ENCODE measurements at places on chromosomes 4 and X. TPM values are rescaled to one million over a fixed set of nuclear protein-coding genes. Genes with fewer than 3 reads are reported as not detected.

DNA sequence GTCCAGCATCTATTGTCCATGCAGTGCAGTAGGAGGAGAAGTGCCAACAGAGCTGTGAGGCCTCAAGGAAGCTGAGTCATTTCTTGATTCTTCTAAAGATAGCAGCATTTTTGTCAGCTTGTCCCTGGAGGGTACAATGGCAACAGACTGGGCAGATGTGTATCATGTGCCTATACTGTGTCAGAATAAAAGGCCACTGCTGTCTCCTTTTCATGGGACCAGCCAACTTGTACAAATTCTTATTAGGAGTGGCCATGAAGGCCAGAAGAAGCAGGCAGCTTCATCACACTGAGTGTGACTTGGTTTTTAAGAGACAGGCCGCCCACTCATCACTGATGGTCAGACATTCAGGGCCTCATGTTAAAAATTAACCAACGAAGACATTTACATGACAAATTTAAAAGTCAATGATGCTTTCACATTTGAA lies 185.0 kb upstream of the FAM241A start:
- no peak overlapping the region for H3K4me3 ChIP-seq
- H3K27ac ChIP-seq = no peak overlapping the region
- DNase-seq = no peak
- no peaks in the 10 kb centered on the region for H3K36me3 ChIP-seq

DNA sequence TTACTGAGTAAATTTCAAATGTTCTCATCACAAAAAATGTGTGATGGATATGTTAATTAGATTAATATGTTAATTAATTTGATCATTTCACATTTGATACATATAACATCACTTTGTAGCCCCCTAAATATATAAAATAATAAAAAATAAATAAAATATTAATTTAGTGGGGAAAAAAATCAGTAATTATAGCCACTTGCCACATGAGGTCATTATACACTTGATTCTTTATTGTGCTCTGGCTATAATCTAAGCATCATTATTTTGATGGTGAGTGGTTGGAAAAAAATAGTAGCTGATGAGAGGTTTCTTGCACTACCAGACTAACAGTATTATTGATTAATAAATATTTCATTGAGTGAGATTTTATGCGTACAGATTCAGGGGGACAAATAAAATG lies 57.4 kb downstream of the DCK start:
- no peaks in the 10 kb centered on the region for H3K27me3 ChIP-seq
- H3K4me3 ChIP-seq = no peak overlapping the region
- H3K4me1 ChIP-seq = no peaks in the 10 kb centered on the region
- H3K36me3 ChIP-seq = no peaks in the 10 kb centered on the region
- H3K27ac ChIP-seq = no peak overlapping the region
- DNase-seq = no peak

- peaks cover 31% of the 10 kb centered on the region for H3K27me3 ChIP-seq
- no peak for DNase-seq
- no peak overlapping the region for H3K4me3 ChIP-seq
Observed at GRCh38 chrX:13239272-13239671, 80.6 kb downstream of the ATXN3L start.

DNA sequence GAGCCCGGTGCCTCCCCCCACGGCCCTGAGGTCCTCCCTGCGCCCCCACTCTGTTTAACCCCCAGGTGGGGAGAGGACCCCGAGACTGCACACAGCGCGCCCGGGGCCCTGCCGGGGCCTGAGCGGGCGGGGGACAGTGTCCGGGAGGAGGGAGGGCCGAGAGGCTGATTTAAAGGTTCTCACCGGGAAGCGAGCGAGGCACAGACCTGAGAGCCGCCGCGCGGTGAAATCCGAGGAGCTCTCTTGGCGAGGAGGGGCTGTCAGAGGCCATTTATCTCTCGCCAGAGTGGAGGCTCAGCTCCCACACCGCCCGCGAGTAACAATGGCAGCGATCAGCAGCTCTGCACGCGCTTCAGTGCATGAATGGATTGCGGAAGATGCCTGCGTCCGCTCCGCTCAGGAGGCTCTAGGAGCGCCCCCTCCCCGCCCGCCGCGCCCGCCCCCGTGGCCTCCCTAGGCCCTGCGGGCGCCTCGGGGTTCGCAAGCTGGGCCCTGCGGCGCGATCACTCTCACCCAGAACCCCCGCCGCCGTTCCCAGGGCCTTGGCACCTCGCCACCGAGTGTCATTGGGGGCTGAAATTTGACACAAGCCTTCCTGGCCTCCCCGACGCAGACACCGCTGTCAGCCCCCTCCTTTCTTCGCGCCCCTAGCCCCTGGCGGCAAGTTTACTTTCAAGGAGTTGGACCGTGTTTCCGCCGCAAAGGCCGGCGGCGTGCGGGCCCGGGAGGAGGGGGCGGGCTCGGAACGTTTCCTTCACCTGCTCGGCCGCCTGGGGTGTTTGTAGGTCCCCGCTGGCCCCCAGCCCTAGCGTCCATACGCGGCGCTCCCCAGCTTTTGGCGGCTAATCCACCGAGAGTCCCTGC lies 48.7 kb upstream of the BCOR start:
- no peak for DNase-seq
- H3K27ac ChIP-seq = no peak overlapping the region
- H3K4me1 ChIP-seq = peaks cover 25% of the 10 kb centered on the region
- peaks cover 52% of the 10 kb centered on the region for H3K27me3 ChIP-seq

DNA sequence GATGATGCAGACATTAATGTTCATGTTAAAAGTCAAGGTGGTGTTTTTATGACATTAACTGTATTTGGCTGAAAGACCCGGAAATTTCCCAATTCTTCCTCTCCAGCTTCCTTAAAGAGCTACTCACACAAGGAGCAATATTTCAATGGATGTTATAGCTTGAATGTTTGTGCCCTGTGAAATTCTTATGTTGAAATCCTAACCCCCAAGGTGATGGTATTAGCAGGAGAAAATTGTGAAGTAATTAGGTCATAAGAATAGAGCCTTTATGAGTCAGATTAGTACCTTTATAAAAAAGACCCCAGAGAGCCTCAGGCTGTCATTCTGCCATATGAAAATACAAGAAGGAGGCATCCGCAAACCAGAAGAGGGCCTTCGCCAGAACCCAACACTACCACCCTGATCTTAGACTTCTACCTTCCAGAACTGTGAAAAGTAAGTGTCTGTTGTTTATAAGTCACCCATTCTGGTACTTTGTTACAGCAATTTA lies 3.6 kb downstream of the TLR1 start:
- H3K36me3 ChIP-seq = peaks cover 36% of the 10 kb centered on the region
- H3K27me3 ChIP-seq = no peaks in the 10 kb centered on the region
- H3K27ac ChIP-seq = no peak overlapping the region
- peaks cover 28% of the 10 kb centered on the region for H3K4me1 ChIP-seq
- no peak for DNase-seq
- no peak overlapping the region for H3K4me3 ChIP-seq

GRCh38 chrX:13311560-13311959 lies 8.3 kb downstream of the ATXN3L start:
- no peak overlapping the region for H3K27ac ChIP-seq
- no peaks in the 10 kb centered on the region for H3K4me1 ChIP-seq
- DNase-seq = no peak
- no peak overlapping the region for H3K4me3 ChIP-seq
- H3K36me3 ChIP-seq = no peaks in the 10 kb centered on the region

DNA sequence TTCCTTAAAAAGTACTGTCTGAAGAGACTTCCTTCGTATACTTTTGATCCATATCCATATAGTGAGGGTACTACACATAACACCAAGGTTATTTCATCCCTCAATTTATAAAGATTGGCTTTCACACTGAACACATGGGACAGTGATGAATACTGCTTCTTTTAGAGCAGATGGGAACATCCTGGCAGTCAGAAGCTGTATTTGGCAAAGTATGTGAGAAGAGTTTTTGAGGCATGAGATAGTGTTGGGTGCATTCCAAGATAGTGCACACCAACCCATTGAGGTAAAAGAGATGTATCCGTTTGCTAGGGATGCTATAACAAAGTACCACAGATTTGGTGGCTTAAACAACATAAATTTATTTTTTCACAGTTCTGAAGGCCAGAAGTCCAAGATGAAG lies 141.1 kb downstream of the MOSPD2 start:
- H3K27me3 ChIP-seq = no peaks in the 10 kb centered on the region
- DNase-seq = no peak
- no peak overlapping the region for H3K4me3 ChIP-seq
- H3K36me3 ChIP-seq = no peaks in the 10 kb centered on the region
- H3K27ac ChIP-seq = no peak overlapping the region

GRCh38 chrX:36950495-36951253 lies 57.5 kb upstream of the FAM47C start:
- H3K4me1 ChIP-seq = no peaks in the 10 kb centered on the region
- DNase-seq = no peak
- no peaks in the 10 kb centered on the region for H3K36me3 ChIP-seq
- no peak overlapping the region for H3K27ac ChIP-seq

DNA sequence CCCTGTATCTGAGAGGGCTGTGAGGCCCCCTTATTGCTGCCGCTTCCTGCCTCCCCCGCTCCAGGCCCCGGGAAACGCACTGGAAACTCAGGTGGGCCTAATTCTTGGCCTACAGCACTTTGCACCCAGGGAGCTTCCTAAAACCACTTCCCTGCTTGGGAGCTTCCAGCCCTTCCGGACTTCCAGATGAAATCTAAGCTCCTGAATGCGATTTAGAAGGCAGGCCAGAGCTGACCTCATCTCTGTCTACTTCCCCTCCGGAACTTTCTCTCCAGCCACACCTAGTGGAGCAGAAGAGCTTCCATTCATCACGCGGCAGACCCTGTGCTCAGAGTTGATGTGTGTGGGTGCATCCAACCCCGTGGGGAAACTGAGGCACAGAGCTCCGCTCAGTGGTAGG lies 84.2 kb downstream of the SORCS2 start:
- no peaks in the 10 kb centered on the region for H3K27me3 ChIP-seq
- DNase-seq = no peak
- H3K36me3 ChIP-seq = no peaks in the 10 kb centered on the region
- no peak overlapping the region for H3K4me3 ChIP-seq
- no peaks in the 10 kb centered on the region for H3K4me1 ChIP-seq

GRCh38 chr4:94803181-94803580 lies 45.4 kb downstream of the BMPR1B start:
- DNase-seq = no peak
- H3K36me3 ChIP-seq = no peaks in the 10 kb centered on the region
- H3K4me1 ChIP-seq = no peaks in the 10 kb centered on the region
- H3K27me3 ChIP-seq = no peaks in the 10 kb centered on the region
- H3K27ac ChIP-seq = no peak overlapping the region
- H3K4me3 ChIP-seq = no peak overlapping the region

DNA sequence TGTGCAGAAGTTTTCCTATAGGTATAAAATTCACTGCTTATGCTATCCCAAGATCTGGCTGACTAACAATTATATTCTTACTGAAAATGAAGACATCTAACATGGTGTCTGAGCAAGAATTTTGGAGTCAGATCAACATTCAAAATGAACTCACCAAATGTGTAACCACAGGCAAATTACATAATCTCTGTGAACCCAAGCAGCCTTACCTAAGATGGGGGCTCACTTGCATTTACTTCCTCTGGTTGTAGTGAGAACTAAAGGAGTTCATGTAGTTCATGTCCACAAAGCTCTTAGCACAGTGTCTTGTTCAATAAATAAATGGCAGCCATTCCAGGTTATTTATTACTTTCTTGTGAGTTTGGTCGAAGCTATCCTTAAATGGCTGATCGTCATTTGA lies 163.9 kb upstream of the LCORL start:
- no peak for DNase-seq
- no peak overlapping the region for H3K27ac ChIP-seq
- no peaks in the 10 kb centered on the region for H3K4me1 ChIP-seq
- H3K27me3 ChIP-seq = peaks cover 16% of the 10 kb centered on the region
- no peak overlapping the region for H3K4me3 ChIP-seq

- H3K36me3 ChIP-seq = no peaks in the 10 kb centered on the region
- peaks cover 12% of the 10 kb centered on the region for H3K27me3 ChIP-seq
- H3K4me3 ChIP-seq = no peak overlapping the region
- peak; percentile 6 for DNase-seq
Observed at GRCh38 chr4:42371305-42372252, 25.7 kb upstream of the SHISA3 start.

GRCh38 chr4:11072463-11072862 lies 356.2 kb downstream of the HS3ST1 start:
- no peak overlapping the region for H3K4me3 ChIP-seq
- no peak overlapping the region for H3K27ac ChIP-seq
- no peaks in the 10 kb centered on the region for H3K27me3 ChIP-seq
- no peaks in the 10 kb centered on the region for H3K4me1 ChIP-seq

The CFP gene
- total RNA-seq = 6.4 TPM

The GCNA gene
- total RNA-seq = 6.9 TPM

The MAGEB1 gene
- total RNA-seq = not detected

The CETN2 gene
- total RNA-seq = 6.2 TPM

The SOD3 gene
- not detected for total RNA-seq

The SYNPO2 gene
- 0.35 TPM for total RNA-seq

Data from activated T-cell treated with anti-CD3 and anti-CD28 coated beads, Interleukin-2, amount 50 U/mL, for 72 hours (primary cell).